Progenitor cell of endocrine pancreas (in vitro differentiated cells): ENCODE measurements at places on chromosomes 11 and 22. TPM values are rescaled to one million over a fixed set of nuclear protein-coding genes. Genes with fewer than 3 reads are reported as not detected.

MYBPC3 gene
- total RNA-seq = 0.10 and 0.22 TPM in 2 replicates

P2RX3 gene
- total RNA-seq = not detected in 2 replicates

RFPL2 gene
- total RNA-seq = 1.0 TPM in 2 replicates

GUCY1A2 gene
- total RNA-seq = 36.5 and 38.5 TPM in 2 replicates

ESAM gene
- 1.4 and 1.6 TPM in 2 replicates for total RNA-seq

DNA sequence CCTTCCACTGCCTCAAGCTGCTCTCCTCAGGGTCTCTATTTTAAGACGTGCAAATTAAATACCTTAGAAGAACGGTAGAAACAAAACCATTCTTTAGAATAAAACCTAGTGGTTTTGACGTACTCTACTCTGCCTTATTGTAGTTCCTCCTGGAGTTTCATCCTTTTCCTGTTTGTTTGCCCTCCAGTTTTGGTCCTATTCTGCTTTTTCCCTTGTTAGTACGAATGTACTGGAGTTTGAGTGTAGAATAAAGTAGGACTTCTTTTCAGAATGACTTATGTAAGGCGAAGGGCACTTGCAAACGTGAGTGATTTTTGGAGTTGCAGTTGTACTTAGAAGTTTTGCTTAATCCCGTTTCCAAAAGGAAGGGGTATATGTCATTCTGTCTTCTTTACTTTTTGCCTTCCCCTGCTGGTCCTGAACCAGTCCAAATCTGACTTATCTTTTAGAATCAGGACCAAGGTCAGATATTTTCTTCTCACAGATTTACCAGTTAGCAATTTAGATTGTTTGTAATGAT is 1.4 kb downstream of the SIK2 start:
- DNase-seq = no peak
- peaks cover 24% of the 10 kb centered on the region for H3K4me1 ChIP-seq
- peak overlapping the region; percentile 95 for H3K27ac ChIP-seq

DNA sequence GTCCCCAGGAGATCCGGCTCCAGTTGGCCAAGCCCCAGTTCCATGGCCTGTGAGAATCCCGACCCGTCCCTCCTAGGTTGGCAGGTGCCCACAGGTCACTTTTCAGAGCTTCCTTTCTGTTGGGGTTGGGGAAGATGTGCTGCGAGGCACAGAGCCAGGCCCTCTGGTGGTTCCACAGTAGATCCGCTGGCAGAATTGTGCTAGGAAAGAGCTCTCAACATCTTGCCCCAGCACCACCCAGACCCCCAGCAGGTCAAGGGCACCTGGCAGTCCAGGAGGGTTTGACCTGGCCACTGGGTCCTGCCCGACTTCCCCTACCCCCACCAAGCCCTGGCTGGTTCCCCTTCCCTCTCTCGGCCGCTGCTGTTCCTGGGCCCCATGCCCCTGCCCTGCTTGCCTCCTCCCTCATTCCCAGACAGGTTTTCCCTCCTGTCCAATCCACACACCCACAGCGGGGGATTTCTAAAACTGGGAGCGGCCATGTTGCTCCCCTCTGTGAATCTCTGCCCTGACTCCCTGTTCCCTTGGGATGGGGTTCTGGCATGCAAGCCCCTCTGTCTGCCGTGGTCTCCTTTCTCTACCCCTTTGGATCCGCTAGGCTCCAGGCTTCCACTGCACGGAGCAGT is 26.2 kb upstream of the GCAT start:
- no peaks in the 10 kb centered on the region for H3K36me3 ChIP-seq
- peaks cover 6% of the 10 kb centered on the region for H3K4me1 ChIP-seq
- no peak for DNase-seq
- H3K4me3 ChIP-seq = no peak overlapping the region

GRCh38 chr22:49582181-49582580 is 245.5 kb downstream of the BRD1 start:
- no peak overlapping the region for H3K4me3 ChIP-seq
- H3K36me3 ChIP-seq = no peaks in the 10 kb centered on the region
- H3K27me3 ChIP-seq = peaks cover 9% of the 10 kb centered on the region
- no peak overlapping the region for H3K27ac ChIP-seq
- DNase-seq = no peak

DNA sequence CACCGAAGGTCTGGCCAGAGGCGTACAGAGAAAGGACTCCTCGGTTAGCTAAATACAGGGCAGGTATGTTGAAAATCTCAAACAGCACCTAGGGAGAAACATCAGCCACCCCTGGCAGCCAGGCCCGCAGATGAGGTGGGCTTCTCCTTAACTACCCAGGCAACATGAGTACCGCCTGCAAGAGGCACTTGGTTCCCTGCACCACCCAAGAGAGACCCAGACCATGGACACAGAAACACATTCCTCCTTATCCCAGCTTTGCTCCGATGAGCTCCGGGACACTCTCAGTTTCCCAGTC is 53.0 kb downstream of the DHCR7 start:
- peak overlapping the region; percentile 43 for H3K4me3 ChIP-seq
- peak overlapping the region; percentile 43 for H3K27ac ChIP-seq
- H3K36me3 ChIP-seq = no peaks in the 10 kb centered on the region
- DNase-seq = no peak
- peaks cover 12% of the 10 kb centered on the region for H3K4me1 ChIP-seq

GRCh38 chr11:118436639-118437207 is 431 bp downstream of the KMT2A start:
- no peaks in the 10 kb centered on the region for H3K27me3 ChIP-seq
- H3K27ac ChIP-seq = peak overlapping the region; percentile 87
- DNase-seq = no peak
- peaks cover 48% of the 10 kb centered on the region for H3K4me1 ChIP-seq
- peaks cover 2% of the 10 kb centered on the region for H3K36me3 ChIP-seq

- H3K36me3 ChIP-seq = peaks cover 1% of the 10 kb centered on the region
- no peak for DNase-seq
- H3K4me3 ChIP-seq = no peak overlapping the region
- H3K4me1 ChIP-seq = no peaks in the 10 kb centered on the region
- H3K27ac ChIP-seq = no peak overlapping the region
Measured at GRCh38 chr22:24474649-24475255, 20.4 kb upstream of the UPB1 start.

GRCh38 chr11:69644962-69645675 is 4.2 kb downstream of the CCND1 start:
- H3K27me3 ChIP-seq = no peaks in the 10 kb centered on the region
- peaks cover 14% of the 10 kb centered on the region for H3K4me1 ChIP-seq
- peak overlapping the region; percentile 83 for H3K27ac ChIP-seq
- no peak for DNase-seq
- H3K4me3 ChIP-seq = no peak overlapping the region
- peaks cover 11% of the 10 kb centered on the region for H3K36me3 ChIP-seq

DNA sequence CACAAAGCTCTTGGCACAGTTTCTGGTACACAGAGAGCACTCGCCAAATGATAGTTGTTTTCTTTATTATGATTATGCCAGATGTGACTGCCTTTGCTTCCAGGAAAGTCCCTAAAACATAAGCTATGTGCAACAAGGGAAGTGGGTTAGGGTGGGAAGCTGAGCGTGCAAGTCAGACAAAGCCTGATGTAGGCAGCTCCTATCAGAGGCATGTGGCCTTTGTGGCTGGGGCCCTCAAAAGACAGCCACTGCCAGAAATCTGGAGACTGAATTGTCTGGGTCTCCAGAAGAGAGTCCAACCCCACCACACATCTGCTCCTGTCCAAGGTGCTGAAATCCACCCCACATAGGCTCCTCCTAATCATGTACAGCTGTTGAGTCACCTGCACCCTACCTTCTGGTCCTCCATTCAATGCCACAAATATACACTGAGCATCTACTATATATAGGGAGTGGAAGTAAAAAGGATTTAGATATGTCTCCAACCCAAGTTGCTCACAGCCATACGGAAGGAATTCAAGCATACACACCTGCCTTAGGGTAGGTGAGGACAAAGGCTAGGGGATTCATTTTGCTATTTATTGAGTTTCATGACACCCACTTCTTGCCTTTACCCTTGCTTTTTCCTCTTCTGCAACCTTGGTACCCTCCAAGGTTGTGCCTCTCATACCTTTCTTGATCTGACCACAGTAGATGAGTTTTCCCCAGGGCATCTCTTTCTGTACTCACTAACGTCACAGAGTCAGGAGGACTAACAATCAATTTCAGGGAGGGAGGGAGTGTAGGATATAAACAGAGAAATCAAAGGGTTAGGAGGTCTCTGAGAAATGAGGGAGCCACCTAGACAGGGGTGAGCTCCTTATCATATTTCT is 12.4 kb downstream of the SEC14L3 start:
- no peak overlapping the region for H3K27ac ChIP-seq
- H3K4me1 ChIP-seq = no peaks in the 10 kb centered on the region
- no peaks in the 10 kb centered on the region for H3K36me3 ChIP-seq
- no peak overlapping the region for H3K4me3 ChIP-seq
- peaks cover 3% of the 10 kb centered on the region for H3K27me3 ChIP-seq
- peak; percentile 27 for DNase-seq

DNA sequence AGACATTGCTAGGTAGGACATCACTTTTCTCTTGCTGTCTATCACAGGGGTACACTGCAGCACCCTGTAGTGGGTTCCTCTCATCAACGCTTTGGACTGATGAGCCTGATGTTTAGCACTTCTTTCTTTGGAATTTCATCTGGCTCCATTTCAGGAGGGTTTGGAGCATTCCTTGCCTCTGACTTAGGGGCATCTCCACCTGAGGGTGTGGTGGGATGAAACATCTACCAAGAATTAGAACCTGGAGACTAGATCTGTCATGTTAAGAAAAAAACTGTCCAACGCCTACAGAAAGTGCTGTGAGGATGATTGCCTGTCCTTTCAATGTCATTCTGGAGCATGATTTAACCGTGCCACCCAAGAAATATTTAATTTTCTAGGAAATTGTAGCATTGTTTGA is 648.4 kb downstream of the ETS1 start:
- no peak overlapping the region for H3K4me3 ChIP-seq
- DNase-seq = no peak
- no peak overlapping the region for H3K27ac ChIP-seq
- no peaks in the 10 kb centered on the region for H3K36me3 ChIP-seq
- H3K27me3 ChIP-seq = peaks cover 4% of the 10 kb centered on the region
- no peaks in the 10 kb centered on the region for H3K4me1 ChIP-seq

- peaks cover 6% of the 10 kb centered on the region for H3K36me3 ChIP-seq
- peak overlapping the region; percentile 98 for H3K27ac ChIP-seq
- peaks cover 2% of the 10 kb centered on the region for H3K27me3 ChIP-seq
- peaks cover 36% of the 10 kb centered on the region for H3K4me1 ChIP-seq
- DNase-seq = no peak
- peak overlapping the region; percentile 96 for H3K4me3 ChIP-seq
Measured at GRCh38 chr22:38314933-38315822, 2.1 kb downstream of the CSNK1E start.
